ENCODE measurements at places on chromosomes 3 and 15.

GRCh38 chr3:33637482-33637881 is 80.6 kb downstream of the CLASP2 start:
- DNase-seq: no peak

DNA sequence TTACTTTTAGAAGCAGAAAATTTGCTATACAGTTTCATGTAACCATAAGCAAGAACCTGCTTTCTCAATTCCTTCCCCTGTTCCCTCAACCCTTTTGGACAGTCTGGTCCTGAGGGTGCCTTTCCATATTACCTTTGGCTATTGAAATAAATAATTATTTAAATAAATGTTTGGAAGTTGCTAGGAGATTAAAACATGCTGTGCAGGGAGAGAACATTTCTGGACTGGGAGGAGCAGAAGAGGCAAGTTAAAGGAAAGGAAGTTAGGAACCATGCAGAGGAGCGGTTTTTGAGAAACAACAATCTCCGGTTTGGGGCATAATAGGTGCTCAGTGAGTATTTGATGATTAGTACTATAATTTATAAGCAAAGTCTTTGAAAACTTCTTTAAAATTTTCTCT is 41.8 kb downstream of the ZNF609 start:
- DNase-seq: no peak

DNA sequence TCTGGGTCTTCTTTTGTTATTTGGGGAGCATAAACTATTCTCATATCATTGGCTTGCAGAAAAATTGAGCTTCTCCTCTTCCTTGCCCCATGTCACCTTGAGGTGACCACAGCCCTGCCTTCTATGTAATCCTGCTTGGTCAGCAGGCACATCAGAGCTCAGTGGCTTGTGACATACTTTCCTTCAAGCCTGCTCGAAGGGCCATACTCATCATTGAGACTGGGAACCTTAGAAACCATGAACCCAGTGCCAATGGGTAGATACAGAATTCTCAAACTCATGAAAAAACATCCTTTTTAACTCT is 3.7 kb upstream of the CCR2 start:
- DNase-seq: no peak

DNA sequence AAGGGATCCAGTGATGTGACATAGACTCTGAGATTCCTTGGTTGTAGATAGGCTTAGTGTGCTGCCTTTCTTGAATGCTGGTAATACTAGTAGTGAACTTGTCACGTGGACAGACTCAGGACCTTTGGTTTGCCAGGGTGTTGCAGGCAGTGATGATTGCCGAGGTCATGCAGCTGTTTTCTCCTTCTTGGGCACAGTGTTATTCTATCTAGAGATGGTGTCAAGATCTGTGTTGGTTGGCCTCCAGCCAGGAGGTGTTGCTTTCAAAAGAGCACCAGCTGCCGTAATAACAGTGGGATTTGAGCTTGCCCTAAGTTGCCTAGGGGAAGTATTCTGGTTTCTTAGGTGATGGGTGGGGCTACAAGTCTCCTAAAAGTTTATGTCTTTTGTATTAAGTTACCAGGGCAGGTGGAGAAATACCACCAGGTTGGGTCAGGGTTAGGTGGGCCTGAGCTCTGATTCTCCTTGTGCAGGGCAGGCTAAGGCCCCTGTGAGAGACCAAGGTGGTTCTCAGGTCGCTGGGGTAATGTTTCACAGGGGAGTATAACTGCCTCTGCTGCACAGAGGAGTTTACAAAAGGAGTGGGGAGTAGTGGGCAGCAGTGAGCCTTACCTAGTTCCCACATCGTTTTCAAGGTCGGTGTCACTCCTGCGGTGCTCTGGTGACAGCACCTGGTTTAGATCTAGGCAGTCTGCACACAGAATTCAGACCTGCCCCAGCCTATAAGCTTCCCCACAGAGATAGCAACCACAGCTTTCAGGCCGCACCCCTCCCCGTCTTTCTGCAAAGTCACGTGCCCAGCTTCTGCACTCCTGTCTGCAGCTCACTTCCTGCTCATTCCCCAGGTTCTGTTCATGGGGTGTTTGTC is 350.3 kb downstream of the DOCK3 start:
- peak; percentile 7 for DNase-seq

GRCh38 chr3:20307383-20307782 is 121.4 kb upstream of the SGO1 start:
- no peak for DNase-seq

GRCh38 chr3:28132941-28133340 is 108.5 kb upstream of the CMC1 start:
- no peak for DNase-seq

DNA sequence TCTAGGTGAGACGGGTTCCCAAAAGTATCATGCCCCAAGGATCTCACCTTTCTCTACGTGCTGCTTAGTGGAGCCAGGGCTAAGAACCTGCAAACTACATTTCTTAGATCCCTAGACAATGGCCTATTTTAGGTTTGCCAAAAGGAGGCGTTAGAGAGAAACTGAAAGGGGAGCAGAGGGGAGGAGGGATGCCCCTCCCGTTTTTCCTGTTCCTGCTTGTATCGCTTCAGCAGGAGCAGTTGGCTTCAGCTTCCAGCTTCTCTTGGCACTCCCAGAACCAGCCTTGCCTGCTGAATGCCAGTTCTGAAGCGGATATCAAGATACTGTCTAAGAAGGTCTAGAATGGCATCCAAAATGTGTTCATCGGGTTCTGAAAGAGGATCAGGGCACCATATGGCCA is 58.4 kb upstream of the ABHD17C start:
- no peak for DNase-seq
